ENCODE measurements at places on chromosomes 3 and 15. TPM values are rescaled to one million over a fixed set of nuclear protein-coding genes. Genes with fewer than 3 reads are reported as not detected.

GRCh38 chr3:32319607-32320006 is 72.0 kb upstream of the CMTM7 start:
- no peak for DNase-seq

The PLXND1 gene
- total RNA-seq, result 1,717 TPM

GRCh38 chr3:72756900-72757299 is 91.3 kb downstream of the SHQ1 start:
- DNase-seq, result no peak

DNA sequence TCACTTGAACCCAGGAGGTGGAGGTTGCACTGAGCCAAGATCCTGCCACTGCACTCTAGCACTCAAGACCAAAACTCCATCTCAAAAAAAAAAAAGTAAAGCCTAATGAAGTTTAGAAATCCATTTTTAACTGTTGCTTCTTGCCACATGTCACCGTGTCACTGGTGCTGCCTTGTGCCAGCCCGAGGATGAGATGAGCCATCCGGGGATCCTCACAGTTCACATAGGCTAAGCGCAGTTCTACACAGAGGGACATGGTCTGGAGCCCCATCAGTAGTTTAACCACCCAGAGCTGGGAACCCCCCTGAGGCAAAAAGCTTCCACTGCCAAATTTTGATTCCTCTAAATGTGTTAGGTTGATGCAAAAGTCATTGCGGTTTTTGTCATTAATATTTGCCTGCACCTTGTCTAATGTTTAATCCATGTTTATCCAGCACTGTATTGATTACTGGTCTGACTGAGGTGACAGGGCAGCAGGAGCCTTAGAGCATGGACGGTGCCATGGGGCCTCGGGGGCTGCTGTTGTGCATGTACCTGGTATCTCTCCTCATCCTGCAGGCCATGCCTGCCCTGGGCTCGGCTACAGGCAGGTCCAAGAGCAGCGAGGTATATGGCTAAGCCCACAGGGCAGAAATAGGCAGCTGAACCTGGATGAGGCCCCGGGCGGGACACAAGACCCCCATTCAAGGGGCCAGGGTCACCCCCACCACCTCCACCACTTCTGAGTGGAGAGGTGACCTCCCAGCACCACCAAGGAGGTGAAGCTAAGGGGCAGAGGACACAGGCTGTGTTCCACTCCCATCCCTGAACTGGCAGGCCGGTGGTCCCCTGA is at the start of gene ITIH1:
Gene ITIH1 (plus strand): TSS at position 473 of the 832 bp plus-strand sequence. CDS start 17 bp downstream, at position 490.
- DNase-seq, result no peak

- no peak for DNase-seq
Observed at GRCh38 chr15:99502182-99502581, 63.6 kb upstream of the MEF2A start.

GRCh38 chr15:35173444-35174118 is 88.5 kb upstream of the NANOGP8 start:
- no peak for DNase-seq

The CLDN16 gene
- total RNA-seq, result 2.5 TPM

DNA sequence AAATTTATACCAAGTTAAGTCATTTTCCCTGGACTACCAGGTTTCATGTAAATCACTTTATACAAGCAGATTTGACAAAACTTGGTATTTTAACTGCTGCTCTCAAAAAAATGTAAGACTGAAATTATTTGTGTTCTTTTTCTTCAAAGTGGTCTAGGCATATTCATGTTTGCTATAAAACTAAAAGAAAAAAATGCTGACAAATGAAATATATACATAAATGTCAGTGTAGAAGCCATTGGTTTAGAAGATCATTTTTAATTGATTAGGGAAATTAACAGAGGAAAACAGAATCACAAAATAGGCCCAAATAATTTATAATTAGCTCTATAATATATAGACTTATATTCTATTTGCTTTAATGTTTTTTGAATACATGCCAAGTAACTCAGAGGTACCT is 523.2 kb downstream of the RBMS3 start:
- no peak for DNase-seq
